ENCODE measurements at places on chromosomes 7 and 10.

GRCh38 chr7:135537905-135538304, 19.8 kb upstream of the NUP205 start:
- no peak for DNase-seq

GRCh38 chr7:70565721-70566370, 566.1 kb upstream of the GALNT17 start:
- DNase-seq: no peak

DNA sequence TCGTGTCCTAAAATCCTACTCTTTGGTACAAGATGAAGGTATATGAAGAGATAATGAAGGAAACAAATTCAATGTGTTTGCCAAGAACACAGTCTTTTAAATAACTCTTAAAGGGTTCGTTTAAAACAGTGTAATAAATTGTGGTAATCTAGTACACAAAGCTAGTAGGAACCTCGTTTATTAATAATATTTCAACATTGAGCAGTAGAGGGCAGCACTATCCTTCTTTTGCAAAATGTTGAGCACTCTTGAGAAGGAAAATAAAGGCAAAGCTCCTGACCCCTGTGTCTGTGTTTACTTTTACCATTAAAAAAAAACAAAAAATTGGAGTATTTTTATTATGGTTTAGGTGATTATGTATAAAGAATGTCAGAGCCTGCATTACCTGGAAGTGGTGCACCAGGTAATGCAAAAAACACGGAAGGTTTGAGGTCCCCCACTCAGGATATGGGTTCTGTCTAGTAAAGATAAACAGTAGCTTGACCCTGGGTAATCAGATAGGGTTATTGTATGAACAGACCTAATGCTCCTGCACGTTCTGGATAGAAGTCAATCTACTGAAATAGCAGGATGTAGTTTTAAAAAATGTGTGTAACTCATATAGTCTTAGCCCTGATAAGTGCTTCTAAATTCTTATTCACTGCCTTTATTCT, 5.7 kb upstream of the GOT1 start:
- peak; percentile 51 for DNase-seq

DNA sequence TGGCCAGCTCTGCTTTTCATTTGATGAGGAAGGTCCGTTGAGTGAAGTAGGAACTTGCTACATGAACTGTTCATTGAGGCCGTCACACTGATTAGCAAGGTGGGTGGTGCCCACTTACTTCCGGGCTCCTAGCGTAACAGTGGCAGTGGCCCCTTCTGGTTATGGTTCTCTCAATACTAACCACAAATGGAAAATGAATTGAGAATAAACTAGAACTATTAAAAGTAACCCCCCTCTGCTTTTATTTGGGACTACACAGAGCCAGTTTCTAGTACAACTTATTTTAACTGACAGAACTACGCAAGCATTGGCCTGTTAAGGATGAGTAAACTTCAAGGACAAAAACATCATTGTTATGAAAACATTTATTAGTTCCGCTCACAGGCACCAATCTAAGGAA, 519.1 kb downstream of the INHBA start:
- DNase-seq: no peak

GRCh38 chr7:27107391-27108381, 5.2 kb upstream of the HOXA2 start:
- no peak for DNase-seq

DNA sequence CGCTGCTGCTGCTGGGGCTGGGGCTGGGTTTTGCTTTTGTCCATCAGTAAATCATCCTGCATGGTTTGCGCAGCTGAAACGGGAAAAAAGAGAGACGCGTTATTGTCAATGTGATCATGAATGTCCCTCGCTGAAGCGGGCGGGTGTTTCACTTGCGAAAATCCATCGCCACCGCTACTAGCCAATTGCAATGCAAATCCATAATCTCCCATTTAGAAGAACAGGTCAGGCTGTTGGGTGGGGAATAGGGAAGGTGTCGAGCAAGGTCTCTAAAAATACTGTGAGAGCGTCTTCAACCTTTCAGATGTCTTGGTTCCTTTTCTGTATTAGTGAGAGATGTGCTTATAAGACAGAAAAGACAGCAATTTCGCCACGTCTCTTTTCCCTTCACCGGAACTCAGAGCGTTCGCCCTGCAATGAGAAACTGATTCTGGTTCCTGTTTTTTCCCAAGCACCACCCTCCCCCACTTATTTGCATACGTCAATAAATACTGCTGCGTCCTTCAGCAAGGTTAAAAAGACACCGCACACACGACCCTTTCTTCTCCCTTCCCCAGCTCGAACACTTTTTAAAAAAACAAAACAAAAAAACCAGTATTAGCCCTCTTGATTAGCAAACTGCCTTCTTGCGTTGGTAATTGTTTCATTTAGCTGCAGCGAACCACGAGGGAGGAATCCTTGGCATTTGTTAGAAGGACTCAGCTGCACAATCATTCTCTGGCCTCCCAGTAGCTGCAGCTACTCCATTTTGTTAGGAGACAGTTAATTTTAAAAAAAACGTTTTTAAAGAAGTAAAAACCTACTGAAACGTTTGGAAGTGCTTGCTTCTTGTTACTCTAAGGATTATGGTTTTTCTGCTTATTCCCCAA, 50.4 kb downstream of the CPEB3 start:
- DNase-seq: peak; percentile 76

- DNase-seq: no peak
Measured at GRCh38 chr10:26682931-26683330, 14.6 kb upstream of the PDSS1 start.

GRCh38 chr10:94002156-94002555, 8.4 kb downstream of the PLCE1 start:
- no peak for DNase-seq

- DNase-seq: peak; percentile 53
Measured at GRCh38 chr7:100089458-100090196, 858 bp downstream of the COPS6 start.

GRCh38 chr10:72229261-72230251, 13.5 kb upstream of the ASCC1 start:
- no peak for DNase-seq

DNA sequence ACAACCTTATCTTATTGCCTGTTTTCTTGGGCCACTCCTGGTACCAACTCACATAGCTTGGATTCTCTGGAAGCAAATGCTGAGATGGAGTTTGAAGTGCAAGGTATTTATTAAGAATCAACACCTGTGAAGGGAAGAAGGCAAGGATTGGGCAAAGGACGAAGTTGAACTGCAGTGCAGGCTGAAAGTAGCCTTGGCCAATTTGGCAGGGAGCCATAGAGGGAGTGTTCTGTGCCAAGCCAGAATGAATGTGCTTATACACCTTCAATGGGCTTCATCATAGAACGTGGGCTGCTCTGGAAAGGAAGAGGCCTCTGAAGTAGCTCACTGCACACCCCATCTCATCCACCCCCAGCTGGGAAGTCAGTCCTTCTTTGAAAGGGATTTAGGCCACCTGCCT, 79.8 kb upstream of the IFRD1 start:
- DNase-seq: no peak

DNA sequence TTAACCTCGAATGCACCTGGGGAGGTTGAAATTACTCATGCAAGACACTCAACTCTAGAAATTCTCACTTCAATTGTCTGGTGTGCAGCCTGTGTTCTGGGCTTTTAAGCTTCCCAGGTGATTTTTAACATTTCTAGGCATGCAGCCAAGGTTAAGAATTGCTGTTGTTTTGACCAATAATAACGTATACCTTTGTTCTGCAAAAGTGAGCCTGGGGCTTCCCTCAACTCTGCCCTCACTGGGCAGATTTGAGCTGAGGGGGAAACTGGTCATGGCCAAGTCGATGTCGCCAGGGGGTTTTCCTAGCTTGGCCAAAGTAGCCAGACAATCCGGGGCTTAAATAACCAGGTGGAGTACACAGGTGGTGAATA, 568 bp downstream of the PRSS2 start:
- DNase-seq: no peak

GRCh38 chr7:120876922-120877321, 19.0 kb upstream of the TSPAN12 start:
- DNase-seq: no peak

DNA sequence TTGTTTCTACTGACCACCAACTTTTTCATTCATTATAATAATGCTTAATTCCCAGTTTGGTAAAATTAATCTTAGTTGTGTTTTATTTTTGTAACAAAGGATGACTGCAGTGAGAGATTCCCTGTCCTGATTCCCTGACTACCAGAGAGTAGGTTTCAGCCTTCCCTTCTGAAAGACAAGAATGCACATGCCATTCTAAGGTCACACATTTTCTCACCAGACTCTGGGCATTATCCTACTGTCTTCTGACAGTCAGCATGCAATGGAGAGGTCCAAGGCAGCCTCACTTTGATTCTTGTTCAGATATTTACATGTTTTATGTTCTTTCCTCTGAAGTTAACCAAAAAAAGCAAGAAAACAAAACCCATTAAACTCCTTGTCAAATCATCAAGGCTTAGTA, 372.7 kb upstream of the CDC14C start:
- DNase-seq: no peak

DNA sequence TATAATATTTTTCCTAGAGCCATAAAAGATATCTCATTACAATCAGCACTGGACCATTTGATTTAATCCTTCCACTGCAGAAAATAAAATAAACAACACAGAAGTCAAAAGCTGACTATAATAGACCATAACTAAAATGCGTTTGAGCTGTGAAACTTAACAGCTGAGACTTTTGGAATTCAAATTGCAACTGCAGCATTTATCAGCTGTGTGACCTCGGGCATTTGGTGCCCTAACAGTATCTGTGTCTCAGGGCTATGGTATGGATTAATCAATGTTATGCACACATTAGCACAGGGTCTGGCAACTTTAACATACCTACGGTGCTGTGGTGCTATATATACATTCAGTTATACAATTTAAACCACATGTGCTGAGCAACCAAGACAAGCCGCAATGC, 160.1 kb downstream of the COL28A1 start:
- DNase-seq: no peak

GRCh38 chr7:44105832-44106231, 1.7 kb downstream of the AEBP1 start:
- DNase-seq: no peak

DNA sequence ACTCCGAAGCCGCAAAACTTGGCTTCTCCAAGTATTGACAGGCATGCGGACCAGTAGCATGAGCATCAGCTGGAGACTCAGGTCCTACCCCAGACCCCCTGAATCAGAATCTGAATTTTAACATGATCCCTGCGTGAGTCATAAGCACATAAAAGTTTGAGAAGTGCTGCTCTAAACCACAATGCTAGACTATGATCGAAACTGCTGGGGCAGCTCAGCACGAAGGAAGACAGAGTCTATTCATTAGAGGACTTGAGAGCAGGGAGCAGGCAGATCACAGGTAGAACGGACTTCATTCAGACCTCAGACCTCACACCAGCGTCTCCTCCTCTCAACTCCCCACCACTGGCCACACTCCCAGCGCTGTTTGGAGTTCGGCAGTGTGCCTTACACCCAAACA, 16.9 kb downstream of the CAMK2G start:
- DNase-seq: peak; percentile 83

- no peak for DNase-seq
Measured at GRCh38 chr7:38339953-38340819, 66.8 kb upstream of the TARP start.

DNA sequence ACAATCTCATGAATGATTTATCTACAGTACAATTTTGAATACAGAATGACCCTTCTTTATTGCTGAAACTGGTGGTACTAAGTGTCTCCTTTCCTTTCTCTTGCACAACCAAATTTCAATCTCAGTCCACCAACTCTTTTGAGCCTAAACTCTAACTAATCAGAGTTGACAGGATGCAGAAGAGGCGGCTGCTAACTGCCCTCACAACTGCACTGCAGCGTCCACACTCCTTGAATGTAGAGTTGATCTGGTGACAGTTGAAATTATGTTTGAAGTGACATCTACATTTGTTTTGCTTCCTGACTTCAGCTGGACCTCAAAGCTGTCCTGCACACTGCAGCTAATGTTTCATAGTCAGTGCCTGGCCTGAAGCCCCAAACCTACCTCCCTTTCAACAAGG, 139.6 kb downstream of the ZMYND11 start:
- DNase-seq: no peak

- no peak for DNase-seq
Measured at GRCh38 chr10:79027147-79028055, 41.4 kb upstream of the ZMIZ1 start.

GRCh38 chr10:59854571-59854970, 51.8 kb downstream of the CCDC6 start:
- DNase-seq: no peak

DNA sequence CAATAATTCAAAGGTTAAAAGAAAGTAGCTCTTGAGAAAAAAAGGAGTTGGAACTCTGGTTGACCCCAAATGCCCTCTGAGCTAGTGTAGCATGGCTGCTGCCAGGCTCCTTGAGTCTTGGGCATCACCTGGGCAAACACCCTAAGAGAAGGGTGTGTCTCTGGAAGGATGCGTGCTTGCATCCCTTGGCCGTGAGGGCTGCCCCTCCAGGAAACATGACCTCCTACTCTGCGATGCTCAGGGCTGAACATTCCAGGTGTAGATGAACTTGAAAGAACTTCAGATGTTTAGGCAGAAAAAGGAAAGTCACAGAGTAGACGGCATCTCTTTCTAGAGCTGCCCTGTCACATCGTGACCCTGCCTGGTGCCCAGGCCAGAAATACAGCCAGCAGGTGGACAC, 189.4 kb upstream of the TCERG1L start:
- no peak for DNase-seq

GRCh38 chr7:121755286-121755685, 117.7 kb upstream of the PTPRZ1 start:
- DNase-seq: no peak

- DNase-seq: peak; percentile 14
Measured at GRCh38 chr7:87934699-87935383, 790 bp downstream of the ADAM22 start.

DNA sequence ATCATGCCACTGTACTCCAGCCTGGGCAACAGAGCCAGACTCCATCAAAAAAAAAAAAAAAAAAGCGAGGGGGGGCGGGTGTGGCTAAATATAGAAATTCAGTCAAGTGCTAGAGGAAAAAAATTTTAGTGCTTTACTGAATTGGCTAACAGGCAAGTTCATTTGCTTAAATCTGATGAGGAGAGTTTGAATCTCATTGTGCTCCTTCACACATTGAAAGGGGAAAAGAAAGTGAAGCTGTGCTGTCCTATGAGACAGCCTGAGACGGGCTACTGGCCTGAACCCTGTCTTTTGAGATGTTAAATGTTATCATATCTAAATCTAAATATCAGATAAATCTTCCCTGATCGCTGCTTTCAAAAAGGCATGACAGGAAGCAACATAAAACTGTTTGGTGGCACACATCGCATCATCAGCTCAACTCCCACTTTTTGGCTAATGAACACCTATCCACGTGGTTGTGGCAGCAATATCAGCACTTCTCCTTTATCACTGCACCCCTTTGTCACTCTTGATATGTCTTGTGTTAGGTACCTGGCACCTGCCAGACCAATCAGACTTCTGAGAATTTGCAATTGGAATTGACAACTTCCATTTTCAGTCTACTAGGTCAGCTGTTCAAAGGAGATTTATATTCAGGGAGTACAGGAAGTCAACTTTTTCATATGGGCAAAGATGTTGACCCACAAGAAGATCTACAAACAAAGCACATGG, 14.0 kb upstream of the IFIT1B start:
- no peak for DNase-seq

- DNase-seq: no peak
Measured at GRCh38 chr10:132205650-132206376, 19.1 kb downstream of the DPYSL4 start.

GRCh38 chr7:1994931-1995330, 237.8 kb downstream of the MAD1L1 start:
- no peak for DNase-seq

All from EL (cell line).